ENCODE measurements at places on chromosomes 12 and 14.

DNA sequence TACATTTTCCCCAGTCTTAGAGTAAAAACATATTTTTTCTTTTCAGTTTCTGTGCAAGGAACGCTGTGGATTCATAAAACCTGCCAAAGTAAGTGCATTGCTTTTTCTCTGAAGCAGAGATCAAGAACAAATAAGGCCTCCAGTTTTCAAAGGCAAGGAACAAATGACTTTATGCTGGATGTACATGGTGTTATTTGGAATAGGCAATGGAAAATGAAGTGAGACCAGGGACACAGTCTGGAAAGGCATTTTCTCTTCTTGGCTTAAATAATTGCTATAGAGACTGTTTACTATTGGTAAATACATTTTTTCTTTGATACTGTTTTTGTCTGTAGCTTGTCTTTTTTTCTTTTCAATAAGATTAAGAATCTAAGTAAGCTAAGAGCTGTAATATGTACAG is 725.9 kb upstream of the MDGA2 start:
- no peak for DNase-seq

DNA sequence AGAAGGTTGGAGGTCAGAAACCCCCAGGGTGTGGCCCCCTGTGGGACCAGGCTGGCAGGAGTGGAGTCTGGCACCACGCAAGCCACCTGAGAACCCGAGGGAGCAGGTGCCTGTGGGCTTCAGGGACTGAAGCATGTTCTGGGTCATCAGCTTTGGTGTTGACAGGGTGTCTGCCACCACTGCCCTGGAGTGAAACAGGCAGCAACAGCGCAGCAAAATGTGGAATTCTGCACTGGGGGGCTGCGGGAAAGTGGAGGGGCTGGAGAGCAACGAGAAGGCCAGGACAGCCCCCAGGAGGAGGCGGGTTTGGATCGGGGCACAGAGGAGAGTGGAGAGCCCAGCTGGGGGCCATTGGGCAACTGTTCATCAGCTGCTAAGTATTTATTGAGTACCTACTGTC is 15.9 kb downstream of the PHETA1 start:
- DNase-seq = no peak

DNA sequence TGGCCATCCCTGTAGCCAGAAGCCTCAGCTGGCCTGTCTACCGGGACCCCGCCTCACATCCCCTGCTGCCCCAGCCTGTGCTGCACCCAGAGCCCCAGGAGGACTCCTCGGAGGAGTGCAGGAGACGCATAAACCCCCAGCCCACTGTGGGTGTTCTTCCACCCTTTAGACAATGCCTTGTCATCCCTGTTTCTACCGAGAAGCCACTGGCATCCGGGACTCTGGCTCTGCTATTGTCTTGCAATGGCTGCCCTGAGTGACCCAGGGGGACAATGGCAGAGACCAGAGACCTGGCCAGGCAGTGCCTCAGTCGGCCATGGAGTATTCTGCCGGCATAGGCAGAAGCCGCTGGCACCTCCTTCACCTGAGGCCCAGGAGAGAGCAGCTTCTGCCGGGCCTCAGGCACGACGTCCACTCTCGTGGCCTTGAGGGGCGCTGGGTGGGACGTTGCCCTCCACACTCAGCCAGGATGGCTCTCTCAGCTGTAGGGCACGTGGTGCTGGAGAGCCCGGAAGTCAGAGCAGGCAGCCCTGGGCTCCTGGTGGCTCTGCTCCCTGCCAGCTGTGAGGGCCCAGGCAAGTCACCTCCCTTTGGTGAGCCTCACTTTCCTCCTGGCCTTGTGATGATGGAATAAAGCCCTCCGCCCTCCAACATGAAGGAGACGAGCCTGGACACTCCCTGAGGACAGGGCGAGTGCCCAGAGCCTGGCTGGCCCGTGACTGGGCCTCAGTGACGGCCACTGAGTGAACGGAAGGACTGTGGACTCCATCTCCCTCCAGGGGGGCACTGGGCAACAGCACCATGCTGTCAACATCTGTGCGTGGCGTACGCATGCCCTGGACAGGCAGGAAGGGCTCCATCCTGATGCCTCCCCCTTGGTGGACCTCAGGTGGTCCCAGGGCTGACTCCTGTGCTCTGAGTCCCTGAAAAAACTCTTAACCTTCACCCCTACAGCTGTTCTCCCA is 41.0 kb downstream of the TRAFD1 start:
- DNase-seq = no peak

DNA sequence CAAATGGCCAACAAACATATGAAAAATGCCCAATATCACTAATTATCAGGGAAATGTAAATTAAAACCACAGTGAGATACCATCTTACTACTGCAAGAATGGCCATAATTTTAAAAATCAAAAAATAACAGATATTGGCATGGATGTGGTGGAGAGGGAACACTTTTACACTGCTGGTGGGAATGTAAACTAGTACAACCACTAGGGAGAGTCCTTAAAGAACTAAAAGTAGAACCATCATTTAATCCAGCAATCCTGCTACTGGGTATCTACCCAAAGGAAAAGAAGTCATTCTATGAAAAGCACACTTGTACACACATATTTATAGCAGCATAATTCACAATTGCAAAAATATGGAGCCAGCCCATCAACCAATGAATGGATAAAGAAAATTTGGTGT is 459.7 kb downstream of the GXYLT1 start:
- no peak for DNase-seq

DNA sequence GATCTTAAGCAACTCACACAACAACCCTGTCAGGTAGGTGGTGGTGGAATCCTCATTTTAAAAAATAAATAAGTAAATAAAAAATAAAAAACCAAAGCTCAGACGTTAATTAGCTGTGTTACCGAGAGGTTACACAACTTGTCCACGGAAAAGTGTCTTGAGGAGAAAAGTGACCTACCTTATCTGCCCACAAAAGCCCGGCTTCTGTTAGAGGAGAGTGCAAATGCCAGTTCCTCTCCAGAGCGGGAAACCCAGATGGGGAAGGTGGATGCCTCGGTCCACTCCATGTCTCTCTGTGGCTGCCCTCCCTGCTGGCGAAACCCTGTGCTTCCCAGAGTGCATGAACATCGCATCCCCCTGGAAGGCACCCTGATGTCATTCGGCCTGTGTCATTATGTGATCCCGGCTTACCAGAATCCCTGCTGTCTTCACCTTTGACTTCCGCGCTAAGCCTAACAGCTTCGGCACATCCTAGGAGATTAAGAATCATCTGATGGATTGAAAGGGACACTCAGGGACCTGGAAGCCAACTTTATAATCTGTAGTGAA is 6.4 kb downstream of the MLXIP start:
- no peak for DNase-seq

- no peak for DNase-seq
Measured at GRCh38 chr12:90253136-90253535, 544.5 kb upstream of the ATP2B1 start.

DNA sequence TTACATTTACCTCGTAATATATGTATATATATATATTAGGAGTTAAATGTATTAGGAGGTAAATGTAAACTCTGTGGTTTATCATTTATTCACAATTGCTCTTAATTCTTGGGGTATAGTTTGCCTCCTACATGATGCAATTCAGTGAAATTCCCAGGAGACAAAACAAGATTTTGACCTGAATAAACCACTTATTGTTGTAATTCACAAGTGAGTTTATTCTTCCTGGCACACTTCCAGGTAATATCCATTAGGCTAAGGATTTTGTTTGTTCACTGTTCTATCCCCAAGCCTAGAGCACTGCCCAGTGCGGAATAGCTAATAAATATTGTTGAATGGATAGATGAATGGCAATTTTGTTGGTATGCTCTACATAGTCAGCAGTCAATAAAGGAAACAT is 3.0 kb downstream of the SMIM10L1 start:
- DNase-seq = no peak

DNA sequence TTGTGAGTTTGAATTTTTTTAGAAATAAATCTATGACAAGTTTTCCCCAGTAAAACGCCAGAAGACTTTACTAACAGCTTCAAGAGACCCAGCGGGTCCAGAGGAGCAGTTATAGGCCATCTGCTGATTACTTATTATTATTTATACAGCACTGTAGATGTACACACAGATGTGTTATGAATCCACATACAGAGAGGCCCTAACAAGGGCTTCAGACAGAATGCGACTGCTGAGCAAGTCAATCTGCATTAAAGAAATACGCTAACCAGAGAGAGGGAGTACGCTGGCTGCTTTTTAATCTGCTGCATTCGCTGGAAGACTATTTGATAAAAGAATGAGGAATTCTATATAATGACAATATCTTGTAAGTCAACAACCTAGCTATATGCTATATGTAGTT is 32.5 kb downstream of the ATF7 start:
- DNase-seq = no peak

DNA sequence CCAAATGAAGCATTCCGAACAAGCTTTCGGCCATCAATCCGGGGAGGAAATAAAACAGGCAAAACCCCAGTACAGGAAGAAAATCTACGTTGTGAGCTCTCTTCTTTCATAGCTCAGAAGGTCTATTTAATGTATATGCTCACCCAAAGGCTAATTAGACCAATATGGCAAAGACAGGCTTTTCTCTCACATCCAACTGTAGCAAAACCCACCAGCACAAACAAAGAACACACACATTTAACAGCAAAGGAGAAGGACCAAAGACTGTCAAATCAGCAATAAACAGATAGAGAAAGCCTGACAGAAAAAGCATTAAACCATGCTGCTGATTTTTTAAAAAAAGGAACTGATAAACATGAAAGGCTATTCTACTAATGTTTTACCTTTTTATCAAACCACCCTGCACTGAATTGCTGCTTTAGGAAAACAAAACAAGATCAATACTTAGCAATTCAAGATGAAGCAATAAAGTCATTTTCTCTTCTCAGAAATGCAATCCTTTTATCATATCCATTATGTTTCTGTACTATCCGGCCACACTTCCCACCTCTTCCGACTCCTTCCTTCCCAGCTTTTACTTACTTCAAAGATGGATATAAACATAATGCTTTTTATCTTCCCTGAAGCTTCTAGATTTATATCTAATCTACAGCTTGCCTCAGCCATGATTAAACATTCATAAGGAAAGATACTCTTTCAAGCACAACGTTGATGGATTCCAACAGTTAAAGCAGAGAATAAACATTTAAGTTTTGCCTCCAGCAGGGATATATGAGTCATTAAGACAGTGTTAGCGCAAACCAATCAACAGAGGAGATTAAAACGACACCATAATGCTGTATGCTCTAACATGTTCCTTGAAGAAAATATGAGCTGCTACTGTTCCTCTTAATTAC is 74.6 kb upstream of the BBS10 start:
- DNase-seq = no peak

- no peak for DNase-seq
Measured at GRCh38 chr14:101219896-101220703, 316.6 kb upstream of the RTL1 start.

DNA sequence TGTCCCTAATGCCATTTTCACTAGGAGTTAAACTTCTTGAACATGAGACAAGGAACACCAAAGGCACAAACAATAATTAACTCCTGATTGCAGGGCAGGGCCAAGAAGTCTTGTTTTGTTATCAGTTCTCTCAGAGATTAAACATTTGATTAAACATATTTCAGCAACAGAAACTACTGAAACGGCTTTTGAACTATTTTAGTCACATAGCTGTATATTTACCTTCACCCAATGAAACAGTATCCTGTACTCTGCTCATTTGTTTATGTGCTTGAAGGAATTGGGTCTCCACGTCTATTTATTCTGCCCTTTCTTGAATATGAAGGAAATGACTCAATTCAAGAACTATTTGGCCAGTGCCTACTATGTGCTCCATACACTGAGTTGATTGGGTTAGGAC is 51.3 kb upstream of the PTCSC3 start:
- DNase-seq = no peak

DNA sequence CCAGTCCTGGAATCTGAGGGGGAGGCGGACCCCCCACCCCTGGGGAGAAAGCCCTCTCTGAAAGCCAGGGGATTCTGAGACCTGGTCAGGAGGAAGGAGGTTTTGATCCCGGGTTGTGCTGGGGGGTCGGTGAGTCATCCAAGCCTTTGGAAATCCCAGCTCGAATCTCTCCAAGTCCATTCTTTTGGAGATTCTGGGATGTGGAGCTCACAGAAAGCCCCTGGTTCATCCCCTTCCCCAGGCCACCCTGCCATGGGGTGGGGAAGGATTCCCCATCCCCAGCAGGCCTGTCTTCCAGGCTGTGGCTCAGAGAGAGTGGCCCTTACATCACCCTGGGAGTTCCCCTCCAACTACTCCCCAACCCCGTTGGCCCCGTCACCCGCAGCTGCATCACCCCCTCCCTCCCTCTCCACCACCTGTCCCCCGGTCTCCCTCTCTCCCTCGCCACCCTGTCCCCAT is 14.3 kb downstream of the EXOC3L4 start:
- no peak for DNase-seq

DNA sequence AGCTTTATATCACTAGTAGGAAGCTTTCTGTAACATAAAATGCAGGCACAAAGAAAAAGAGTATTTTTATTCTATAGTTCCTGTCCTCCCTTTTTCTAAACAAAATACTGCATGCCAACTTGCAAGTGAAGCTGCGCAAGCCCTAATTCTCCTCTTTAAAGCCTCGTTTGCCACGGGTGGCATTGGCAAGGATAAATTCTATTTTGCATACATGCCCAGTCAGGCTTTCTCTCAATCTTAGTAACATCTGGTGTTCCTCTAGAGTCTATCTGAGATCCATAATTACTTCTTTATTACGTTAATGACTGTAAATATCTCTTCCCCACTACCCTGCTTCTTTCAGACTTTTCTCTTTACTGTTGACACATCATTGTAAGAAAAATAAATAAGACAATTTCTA is 97.1 kb upstream of the DAAM1 start:
- no peak for DNase-seq

DNA sequence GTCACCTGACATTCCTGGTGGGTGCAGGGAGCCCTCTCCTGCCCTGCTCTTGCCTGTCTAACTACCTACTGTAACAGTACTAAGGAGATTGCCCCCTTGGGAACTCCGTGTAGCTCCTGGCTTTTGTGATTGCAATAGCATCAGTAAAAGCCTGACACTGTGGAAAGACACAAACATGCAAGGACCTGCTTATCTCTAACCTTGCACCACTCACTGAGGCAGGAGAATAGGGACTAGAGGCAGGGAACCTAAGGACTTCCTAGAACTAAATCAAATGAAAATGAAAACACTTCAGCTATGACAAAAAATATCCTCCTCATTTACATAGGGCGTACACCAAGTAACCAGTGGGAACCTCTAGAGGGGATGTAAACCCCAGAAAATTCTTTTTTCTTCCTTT is 28.5 kb downstream of the TUBA1A start:
- no peak for DNase-seq

GRCh38 chr12:32400866-32401265 is 1.5 kb downstream of the FGD4 start:
- no peak for DNase-seq

DNA sequence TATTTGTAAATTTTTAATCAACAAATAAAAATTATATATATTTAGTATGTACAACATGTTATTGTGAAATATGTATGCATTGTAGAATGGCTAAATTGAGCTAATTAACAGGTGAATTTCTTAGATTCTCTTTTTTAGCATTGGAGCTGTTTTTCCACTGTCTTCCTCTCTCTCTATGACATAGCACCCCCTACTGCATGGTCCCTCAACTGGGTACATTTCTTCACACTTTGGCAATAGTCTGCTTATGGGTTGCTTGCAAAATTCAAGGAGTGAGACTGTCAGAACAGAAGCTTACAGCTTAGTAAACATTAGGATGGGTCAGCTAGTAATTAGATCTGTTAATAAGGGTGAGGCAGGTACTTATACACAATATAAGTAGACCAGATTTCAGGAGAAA is 658.5 kb upstream of the MGAT4C start:
- DNase-seq = no peak

All from GM18507 (cell line).